Jurkat, Clone E6-1 (cell line): ENCODE measurements at places on chromosomes 7 and 10.

DNA sequence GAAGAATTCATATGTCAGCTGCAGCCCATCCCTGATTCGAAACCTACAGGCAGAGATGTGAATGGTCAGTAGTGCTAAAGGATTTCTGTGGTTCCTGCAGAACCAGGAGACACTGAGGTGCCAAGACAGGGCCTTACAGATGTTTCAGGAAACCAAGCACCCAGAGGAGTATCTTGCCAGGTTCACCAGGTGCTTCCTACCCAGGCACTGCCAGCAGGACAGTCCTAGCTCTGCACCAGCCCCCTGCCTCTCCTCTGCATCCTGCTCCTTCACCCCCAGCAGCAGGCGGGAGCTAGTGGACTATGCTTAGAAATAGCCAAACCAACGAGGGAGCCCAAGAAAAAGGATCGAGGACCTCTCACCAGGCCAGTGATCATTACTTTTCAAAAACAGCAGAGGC is 4.2 kb upstream of the IKZF1 start:
- no peak for DNase-seq

DNA sequence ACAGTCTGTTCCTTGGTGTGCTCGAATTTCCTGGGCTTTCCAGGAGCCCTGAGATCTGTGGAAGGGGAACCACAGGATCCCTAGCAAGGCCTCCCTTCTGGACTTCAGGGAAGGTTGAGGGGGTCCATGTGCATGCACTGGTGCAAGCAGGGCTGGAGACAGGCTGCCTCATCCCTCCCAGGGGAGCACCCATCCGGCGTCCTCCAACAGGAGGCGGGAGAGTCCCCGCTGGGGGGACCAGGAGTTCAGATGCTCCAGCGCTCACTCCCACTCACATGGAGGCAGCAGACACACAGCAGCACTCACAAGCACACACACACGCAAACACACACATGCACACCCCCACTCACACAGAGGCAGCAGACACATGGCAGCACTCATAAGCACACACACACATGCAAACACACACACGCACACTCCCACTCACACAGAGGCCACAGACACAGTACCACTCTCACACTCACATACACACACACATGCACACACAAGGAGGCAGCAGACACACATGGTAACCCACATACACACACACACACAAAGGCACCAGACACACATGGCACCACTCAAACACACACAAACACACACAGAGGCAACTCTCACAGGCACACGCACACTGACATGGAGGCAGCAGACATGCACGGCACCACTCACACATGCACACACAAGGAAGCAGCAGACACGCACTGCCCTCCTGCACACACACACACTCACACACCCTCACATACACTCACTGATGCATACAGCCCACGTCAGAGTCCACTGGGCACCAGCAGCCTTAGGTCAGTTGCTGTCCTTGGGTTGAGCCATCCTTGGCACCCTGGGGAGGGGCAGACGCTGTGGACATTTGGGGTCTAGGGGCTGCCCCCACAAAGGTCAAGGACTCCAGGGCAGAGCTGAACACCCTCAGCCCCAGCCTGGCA is 247.0 kb upstream of the PPP2R2D start:
- DNase-seq = no peak

GRCh38 chr10:96665306-96665705 is 55.0 kb downstream of the PIK3AP1 start:
- DNase-seq = no peak

- no peak for DNase-seq
Measured at GRCh38 chr10:100808876-100809275, 63.5 kb downstream of the PAX2 start.

GRCh38 chr7:36788825-36789470 is 64.7 kb upstream of the AOAH start:
- no peak for DNase-seq

GRCh38 chr10:132693676-132694075 is 92.3 kb downstream of the NKX6-2 start:
- DNase-seq = no peak

DNA sequence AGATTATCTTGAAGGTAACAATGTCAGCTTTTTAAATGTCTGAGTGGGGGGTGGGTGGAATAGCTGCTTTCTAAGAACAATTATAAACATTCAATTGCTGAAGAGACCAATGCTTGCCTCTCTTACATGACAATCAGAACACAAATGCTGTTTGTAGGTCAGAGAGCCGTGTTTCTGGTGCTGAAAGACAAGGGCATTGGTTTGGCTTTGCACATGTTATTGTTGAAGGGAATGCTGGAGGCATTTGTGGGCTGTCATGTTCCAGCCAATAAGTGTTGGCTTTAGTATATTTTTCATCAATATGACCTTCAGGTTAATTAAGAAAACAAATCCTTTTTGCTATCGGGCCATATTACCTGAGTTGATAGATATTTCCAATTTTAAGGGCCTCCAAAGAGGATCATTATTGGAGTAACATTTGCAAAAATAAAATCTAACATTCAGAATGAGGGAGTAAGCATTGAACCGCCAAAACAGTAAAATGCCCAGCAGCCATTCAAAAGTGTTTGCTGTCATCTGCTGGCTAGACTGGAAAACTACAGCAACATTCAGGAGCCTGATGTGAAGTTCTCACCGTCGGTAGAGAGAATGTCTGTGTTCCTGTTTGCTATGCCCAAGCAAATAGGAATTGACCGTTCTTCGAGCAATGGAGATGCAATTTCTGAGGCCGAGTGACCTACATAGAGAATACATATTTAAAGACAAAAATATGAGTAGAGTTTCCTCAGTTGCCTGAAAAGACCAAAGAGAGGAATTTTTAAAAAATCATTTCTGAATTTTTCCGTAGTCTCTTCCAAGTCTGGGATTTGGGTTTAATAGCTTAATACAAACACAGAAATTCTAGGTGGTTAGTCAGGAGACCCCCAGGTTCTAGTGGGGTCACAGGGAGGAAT is 118.9 kb downstream of the APBB1IP start:
- DNase-seq = peak; percentile 38

DNA sequence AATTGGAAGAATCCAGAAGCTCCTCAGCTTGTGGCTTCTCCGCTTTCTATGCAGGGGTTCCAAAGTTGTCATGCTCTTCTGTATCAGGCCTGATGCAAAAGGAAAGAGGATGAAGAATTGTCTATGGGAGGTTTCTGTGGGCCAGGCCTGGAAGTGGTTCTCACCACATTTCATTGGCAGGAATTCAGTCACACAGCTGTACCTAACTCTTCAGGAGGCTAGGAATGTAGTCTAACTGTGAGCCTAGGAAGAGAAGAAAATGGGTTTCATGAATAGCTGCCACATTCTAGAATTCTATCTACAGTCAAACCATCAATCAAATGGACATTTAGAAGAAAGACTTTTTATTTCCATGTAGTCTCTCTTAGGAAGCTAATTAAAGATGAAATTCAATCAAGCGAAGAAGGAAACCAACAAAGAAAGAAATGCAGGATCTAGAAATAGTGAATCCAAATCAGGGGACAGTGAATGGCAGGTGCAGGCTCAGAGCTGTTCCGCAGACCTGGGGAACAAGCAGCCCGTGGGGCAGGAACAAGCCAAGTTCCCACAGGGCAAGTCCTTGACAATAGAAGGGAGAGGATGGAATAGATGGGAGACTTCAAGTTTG is 25.4 kb upstream of the USP6NL start:
- DNase-seq = no peak
